A673 (cell line): ENCODE measurements at places on chromosomes 13 and 19. TPM values are rescaled to one million over a fixed set of nuclear protein-coding genes. Genes with fewer than 3 reads are reported as not detected.

- H3K36me3 ChIP-seq: no peaks in the 10 kb centered on the region
- no peak overlapping the region for H3K27ac ChIP-seq
- no peak overlapping the region for H3K4me3 ChIP-seq
Measured at GRCh38 chr19:39223703-39224279, 19.7 kb upstream of the SYCN start.

CASP14 gene
- not detected in 2 replicates for total RNA-seq

DNA sequence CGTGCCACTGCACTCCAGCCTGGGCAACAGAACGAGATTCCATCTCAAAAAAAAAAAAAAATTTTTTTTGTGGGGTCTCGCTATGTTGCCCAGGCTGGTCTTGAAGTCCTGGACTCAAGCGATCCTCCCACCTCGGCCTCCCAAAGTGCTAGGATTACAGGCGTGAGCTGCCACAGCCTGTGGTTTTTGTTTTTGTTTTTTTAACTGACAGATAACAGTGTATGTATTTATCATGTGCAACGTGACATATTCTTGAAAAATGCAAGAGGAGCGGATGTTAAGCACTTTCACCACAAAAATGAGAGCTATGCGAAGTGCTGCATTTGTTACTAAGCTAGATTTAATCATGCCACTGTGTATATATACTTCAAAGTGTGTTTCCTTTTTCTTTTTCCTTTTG, 49.0 kb downstream of the ARHGEF18 start:
- H3K27ac ChIP-seq: no peak overlapping the region
- no peak for DNase-seq
- H3K4me3 ChIP-seq: no peak overlapping the region
- peaks cover 6% of the 10 kb centered on the region for H3K4me1 ChIP-seq

GRCh38 chr13:44601586-44601985, 25.5 kb upstream of the TSC22D1 start:
- H3K27me3 ChIP-seq: no peaks in the 10 kb centered on the region
- H3K4me1 ChIP-seq: peaks cover 3% of the 10 kb centered on the region
- no peak for DNase-seq
- H3K36me3 ChIP-seq: no peaks in the 10 kb centered on the region
- H3K4me3 ChIP-seq: no peak overlapping the region

DNA sequence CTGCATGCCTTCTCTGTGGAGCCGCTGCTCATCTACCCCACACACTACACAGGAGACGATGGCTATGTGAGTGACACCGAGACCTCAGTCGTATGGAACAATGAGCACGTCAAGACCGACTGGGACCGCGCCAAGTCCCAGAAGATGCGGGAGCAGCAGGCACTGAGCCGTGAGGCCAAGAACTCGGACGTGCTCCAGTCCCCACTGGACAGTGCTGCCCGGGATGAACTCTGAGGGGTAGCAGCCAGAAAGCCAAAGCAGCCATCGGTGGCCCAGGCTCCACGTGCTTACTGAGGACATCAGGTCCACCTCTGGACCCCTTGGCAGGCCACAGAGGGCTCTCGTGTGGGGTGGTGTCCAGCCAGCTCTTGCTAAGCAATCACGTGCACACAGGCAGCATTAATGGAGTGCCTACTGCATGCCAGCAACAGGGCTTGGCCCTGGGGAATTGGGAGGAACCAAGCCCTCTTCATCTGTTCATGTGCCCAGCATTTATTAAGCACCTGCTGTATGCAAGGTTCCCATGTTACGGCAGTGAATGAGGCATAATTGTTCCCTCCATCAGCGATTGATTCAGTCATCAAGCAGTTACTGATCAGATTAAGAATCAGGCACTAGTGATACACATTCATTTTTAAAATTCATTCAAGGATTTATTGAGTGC, 25.9 kb downstream of the COLGALT1 start:
- DNase-seq: no peak
- no peaks in the 10 kb centered on the region for H3K4me1 ChIP-seq
- no peak overlapping the region for H3K4me3 ChIP-seq
- no peaks in the 10 kb centered on the region for H3K27me3 ChIP-seq
- peaks cover 46% of the 10 kb centered on the region for H3K36me3 ChIP-seq
- H3K27ac ChIP-seq: no peak overlapping the region

GRCh38 chr13:47036294-47037008, 139.6 kb upstream of the HTR2A start:
- peaks cover 77% of the 10 kb centered on the region for H3K27me3 ChIP-seq
- no peak for DNase-seq
- no peak overlapping the region for H3K4me3 ChIP-seq
- no peak overlapping the region for H3K27ac ChIP-seq

PEAK3 gene
- not detected in 2 replicates for total RNA-seq

LILRB3 gene
- total RNA-seq: not detected in 2 replicates

DNA sequence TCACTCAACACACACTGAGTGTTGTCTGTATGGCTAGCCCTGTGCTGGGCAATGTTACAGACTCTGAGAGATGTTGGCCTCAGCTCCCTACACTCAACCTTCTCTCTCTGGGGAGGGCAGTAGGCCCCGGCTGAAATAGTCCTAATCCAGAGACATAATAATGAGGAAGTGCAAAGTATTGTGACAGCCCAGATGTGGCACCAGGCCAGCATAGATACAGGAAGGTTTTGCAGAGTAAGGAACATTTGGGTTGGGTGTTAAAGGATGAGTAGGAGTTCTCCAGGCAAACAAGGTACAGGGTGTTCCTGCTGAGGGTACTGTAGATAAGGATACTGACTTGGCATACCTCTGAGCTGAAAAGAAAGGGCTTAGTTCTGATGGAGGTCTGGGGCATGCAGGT, 2.4 kb downstream of the LIN7B start:
- H3K4me3 ChIP-seq: no peak overlapping the region
- no peak overlapping the region for H3K27ac ChIP-seq
- no peaks in the 10 kb centered on the region for H3K36me3 ChIP-seq
- H3K4me1 ChIP-seq: peaks cover 18% of the 10 kb centered on the region
- H3K27me3 ChIP-seq: no peaks in the 10 kb centered on the region

DNA sequence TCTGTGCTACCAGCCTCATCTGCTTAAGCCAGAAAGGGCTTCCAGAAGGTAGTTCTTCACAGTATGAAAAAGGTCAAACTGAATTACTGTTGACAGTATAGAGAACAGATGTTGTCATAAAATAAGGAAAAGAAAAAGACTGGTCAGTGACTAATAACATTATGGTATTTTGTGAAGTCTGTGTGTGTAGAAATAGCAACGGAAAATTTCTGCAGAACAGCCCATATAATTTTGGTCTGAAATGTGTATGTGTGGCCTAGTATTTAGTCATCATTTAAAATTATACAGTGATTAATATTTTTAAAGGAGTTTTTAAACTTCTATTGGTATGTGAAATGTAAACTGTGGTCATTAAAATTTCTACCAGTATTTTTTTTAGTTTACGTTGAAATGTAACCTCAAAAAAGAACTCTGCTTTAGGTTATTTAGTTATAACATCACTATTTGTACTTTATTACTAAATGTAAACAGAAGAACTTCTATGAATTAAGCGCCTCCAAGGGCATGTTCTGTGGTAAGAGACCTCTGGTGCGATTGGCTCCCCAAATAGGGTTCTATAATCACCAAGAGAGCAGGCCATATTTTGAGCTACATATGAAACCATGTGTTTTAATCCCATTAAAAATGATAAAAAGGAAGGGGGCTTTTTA, 3.3 kb upstream of the GPR183 start:
- no peaks in the 10 kb centered on the region for H3K27me3 ChIP-seq
- no peak overlapping the region for H3K4me3 ChIP-seq

GRCh38 chr19:1248786-1249297, 459 bp downstream of the MIDN start:
- H3K4me3 ChIP-seq: peak overlapping the region; percentile 96
- peak; percentile 89 for DNase-seq
- H3K27ac ChIP-seq: peak overlapping the region; percentile 99
- H3K4me1 ChIP-seq: peaks cover 25% of the 10 kb centered on the region
- peaks cover 25% of the 10 kb centered on the region for H3K36me3 ChIP-seq

- no peaks in the 10 kb centered on the region for H3K27me3 ChIP-seq
- no peak for DNase-seq
- H3K36me3 ChIP-seq: no peaks in the 10 kb centered on the region
- no peak overlapping the region for H3K4me3 ChIP-seq
- H3K27ac ChIP-seq: no peak overlapping the region
- no peaks in the 10 kb centered on the region for H3K4me1 ChIP-seq
Measured at GRCh38 chr19:38284422-38284821, 19.6 kb upstream of the C19orf33 start.

- DNase-seq: peak; percentile 83
- H3K27ac ChIP-seq: no peak overlapping the region
- H3K4me1 ChIP-seq: peaks cover 13% of the 10 kb centered on the region
- H3K4me3 ChIP-seq: no peak overlapping the region
- H3K27me3 ChIP-seq: no peaks in the 10 kb centered on the region
Measured at GRCh38 chr19:584240-585001, 5.3 kb upstream of the HCN2 start.

GRCh38 chr13:90171649-90172048, 1175.8 kb upstream of the MIR17HG start:
- no peak overlapping the region for H3K27ac ChIP-seq
- DNase-seq: no peak
- H3K27me3 ChIP-seq: no peaks in the 10 kb centered on the region
- no peak overlapping the region for H3K4me3 ChIP-seq

KLK12 gene
- total RNA-seq: not detected in 2 replicates

DNA sequence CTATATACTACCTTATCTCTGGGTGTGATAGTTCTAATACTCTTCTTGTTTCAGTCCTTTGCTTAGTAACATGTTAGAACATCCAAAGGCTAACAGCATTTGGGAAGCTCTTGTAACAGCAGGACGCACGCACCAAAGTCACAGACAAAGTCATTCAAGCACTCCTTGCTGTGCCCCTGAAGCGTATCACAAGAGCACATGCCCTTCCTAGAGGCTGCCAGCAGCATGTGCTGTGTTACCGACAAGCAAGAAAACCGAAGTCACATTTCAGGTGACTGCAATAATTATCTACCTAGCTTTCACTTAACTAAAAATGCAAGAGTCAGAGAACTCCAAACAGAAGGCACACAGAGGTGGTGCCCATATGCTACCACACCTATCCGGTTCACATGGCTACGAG, 194.1 kb downstream of the KLF12 start:
- H3K27me3 ChIP-seq: no peaks in the 10 kb centered on the region
- peaks cover 25% of the 10 kb centered on the region for H3K4me1 ChIP-seq
- no peak overlapping the region for H3K4me3 ChIP-seq
- no peak overlapping the region for H3K27ac ChIP-seq
- no peak for DNase-seq

CARD8 gene
- total RNA-seq: 139 and 151 TPM in 2 replicates

- H3K27ac ChIP-seq: no peak overlapping the region
- no peaks in the 10 kb centered on the region for H3K36me3 ChIP-seq
- no peak overlapping the region for H3K4me3 ChIP-seq
- no peaks in the 10 kb centered on the region for H3K4me1 ChIP-seq
Measured at GRCh38 chr13:60772726-60773125, 375.7 kb downstream of the TDRD3 start.

- H3K36me3 ChIP-seq: no peaks in the 10 kb centered on the region
- no peak for DNase-seq
- no peaks in the 10 kb centered on the region for H3K27me3 ChIP-seq
- no peak overlapping the region for H3K4me3 ChIP-seq
Measured at GRCh38 chr13:35889560-35889959, 241.6 kb downstream of the DCLK1 start.

GRCh38 chr13:41543664-41544300, 86.4 kb downstream of the RGCC start:
- DNase-seq: no peak
- no peaks in the 10 kb centered on the region for H3K4me1 ChIP-seq
- H3K27ac ChIP-seq: no peak overlapping the region
- H3K4me3 ChIP-seq: no peak overlapping the region

DNA sequence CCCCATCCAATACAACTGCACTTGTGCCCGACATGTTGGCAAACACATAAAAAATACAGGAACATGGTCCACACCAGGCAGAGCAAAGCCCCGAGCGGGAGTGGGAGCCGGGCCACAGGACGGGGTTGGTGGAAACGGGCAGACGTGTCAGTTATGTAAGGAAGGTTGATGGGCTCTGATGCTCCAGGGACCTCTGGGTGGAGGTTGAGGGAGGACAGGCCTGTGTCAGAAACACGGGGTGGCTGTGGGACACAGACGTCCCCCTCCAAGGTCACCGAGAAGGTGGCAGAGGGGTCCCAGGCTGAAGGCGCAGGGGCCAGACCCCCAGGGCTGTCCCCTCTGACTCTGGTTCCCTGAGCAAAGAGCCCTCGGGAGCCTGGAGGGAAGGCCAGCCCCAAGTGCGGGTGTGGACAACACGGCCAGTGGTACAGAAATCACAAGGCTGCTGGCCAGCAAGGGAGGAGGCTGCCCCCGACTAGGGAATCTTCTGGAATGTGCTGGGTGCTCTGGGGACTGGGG, 31.4 kb upstream of the C13orf46 start:
- H3K27ac ChIP-seq: no peak overlapping the region
- no peaks in the 10 kb centered on the region for H3K4me1 ChIP-seq
- H3K36me3 ChIP-seq: no peaks in the 10 kb centered on the region
- H3K4me3 ChIP-seq: no peak overlapping the region

DNA sequence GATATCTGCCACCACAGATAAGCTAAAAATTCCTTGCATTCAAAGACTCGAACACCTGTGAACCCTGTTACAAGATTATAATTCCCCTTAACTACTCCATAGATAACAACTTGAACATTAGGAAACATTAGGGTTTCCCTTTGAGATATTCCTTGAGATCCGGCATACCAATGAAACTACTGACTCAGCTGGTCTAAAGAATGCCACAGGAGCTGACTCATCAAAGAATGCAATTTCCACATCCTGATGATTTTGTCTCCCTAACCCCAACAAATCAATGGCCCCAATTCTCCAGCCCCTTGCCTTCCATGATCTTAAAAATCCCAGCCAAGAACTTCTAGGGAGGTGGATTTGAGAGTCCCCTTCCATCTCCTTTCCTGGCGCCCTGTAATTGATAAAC, 35.6 kb upstream of the ZNF599 start:
- H3K27ac ChIP-seq: no peak overlapping the region
- H3K36me3 ChIP-seq: no peaks in the 10 kb centered on the region

SLC25A41 gene
- total RNA-seq: 0.39 and 0.44 TPM in 2 replicates

GET3 gene
- 91.7 and 92.6 TPM in 2 replicates for total RNA-seq

- DNase-seq: no peak
- no peaks in the 10 kb centered on the region for H3K27me3 ChIP-seq
- H3K4me3 ChIP-seq: no peak overlapping the region
Measured at GRCh38 chr19:38880076-38880881, 2.2 kb upstream of the RINL start.

DNA sequence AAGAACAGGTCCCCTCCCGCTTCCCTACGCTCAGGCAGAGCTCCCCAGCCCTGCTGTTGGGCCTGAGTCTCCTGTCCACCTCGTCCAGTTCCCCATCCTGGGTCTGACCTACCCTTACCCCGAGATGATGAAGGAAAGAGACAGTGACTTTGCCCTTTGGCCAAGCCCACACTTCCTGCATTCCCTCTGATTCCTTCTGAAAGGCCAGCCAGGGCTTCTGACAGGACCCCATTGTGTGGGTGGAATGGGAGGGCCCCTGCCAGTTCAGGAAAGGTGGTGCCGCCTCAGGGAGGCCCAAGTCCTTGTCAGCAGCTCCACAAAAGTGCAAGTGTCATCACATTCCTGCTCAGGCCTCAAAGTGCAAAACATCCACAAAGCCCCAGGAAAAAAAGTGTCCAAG, 177.8 kb downstream of the PAN3 start:
- no peaks in the 10 kb centered on the region for H3K36me3 ChIP-seq
- H3K27me3 ChIP-seq: no peaks in the 10 kb centered on the region
- no peak overlapping the region for H3K27ac ChIP-seq
- no peak overlapping the region for H3K4me3 ChIP-seq
- DNase-seq: no peak

ZFP36 gene
- 7.1 and 8.1 TPM in 2 replicates for total RNA-seq

- no peaks in the 10 kb centered on the region for H3K36me3 ChIP-seq
- H3K27ac ChIP-seq: no peak overlapping the region
- no peaks in the 10 kb centered on the region for H3K4me1 ChIP-seq
- DNase-seq: no peak
- no peak overlapping the region for H3K4me3 ChIP-seq
- H3K27me3 ChIP-seq: no peaks in the 10 kb centered on the region
Measured at GRCh38 chr13:60836821-60837220, 439.8 kb downstream of the TDRD3 start.

MAST1 gene
- 22.2 and 26.7 TPM in 2 replicates for total RNA-seq
